ENCODE measurements at places on chromosomes 7 and 10.

DNA sequence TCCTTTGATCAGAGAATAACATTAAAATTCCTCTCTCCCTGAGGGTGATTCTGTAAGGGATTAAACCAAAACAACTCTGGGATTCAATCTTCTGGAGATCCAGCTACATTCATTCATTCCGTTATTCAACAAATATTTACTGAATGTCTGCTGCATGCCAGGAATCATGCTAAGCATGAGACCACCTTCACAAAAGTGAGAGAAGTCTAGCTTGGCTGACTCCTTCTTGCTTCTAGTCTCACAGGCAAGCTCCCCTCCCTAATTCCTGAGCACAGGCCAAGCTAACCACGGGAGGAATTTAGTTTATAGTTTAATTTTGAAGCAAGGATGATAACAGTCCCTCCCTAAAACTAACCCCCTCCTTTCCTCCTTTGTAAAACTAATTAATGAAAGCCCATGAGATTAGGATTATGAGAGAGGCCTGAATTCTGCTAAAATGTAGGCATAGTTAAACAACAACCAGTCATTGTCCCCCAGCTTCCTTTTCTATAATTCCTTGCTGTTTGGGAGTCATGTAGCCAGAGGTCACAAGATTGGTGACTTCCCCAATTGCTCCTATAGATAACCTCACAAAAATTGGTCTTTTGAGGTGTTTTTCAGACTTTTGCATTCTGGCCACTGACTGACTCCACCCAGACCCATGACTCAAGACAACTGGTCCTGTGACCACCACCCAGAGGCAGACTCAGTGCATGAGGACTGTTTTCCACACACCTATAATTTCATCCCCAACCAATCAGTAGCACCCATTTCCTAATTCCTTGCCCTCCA, 113.5 kb downstream of the ITGB8 start:
- DNase-seq, result peak; percentile 95

- DNase-seq, result no peak
Observed at GRCh38 chr10:132833421-132834111, 47.6 kb upstream of the NKX6-2 start.

- no peak for DNase-seq
Observed at GRCh38 chr10:47009215-47009838, 98.1 kb downstream of the PTPN20 start.

DNA sequence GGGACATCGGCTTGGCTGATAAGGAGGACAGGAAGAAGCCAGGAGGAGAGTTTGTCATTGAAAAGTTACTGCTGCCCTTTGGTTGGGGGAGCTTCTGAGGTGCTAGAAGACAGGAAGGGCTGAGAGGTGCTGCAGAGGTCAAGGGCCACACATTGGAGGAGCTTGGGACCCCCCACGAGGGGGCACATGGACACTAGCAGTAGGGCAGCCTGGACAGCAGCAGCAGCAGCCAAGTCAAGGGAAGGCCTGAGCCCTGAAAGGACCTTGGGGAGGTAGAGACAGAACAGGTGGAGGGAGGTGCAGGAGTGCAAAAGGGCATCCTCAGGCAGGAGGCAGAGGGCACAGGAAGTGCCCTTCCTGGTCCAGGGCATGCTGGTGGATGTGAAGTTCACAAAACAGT, 439.7 kb upstream of the IGFBP3 start:
- no peak for DNase-seq

- peak; percentile 93 for DNase-seq
Observed at GRCh38 chr7:128427289-128427891, 17.6 kb upstream of the IMPDH1 start.

DNA sequence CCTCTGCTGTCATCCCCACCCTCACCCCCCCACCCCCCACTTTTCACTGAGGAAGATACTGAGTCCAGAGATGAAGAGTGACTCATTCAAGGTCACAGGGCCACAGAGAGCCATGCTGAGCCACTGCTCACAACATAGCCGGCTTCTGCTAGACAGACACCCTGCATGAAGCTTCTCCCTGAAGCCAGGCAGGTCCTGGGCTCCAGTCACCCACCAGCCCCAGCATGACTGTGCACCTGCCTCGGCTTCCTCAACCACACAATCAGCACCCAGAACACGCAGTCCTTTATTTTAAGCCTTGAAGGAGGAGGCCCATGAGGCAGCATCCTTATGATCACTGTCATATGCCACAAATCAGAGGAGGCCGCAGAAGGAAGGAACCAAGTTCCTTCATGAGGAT, 19.2 kb upstream of the PRKAG2 start:
- DNase-seq, result no peak

GRCh38 chr7:86720306-86720705, 76.6 kb downstream of the GRM3 start:
- no peak for DNase-seq

DNA sequence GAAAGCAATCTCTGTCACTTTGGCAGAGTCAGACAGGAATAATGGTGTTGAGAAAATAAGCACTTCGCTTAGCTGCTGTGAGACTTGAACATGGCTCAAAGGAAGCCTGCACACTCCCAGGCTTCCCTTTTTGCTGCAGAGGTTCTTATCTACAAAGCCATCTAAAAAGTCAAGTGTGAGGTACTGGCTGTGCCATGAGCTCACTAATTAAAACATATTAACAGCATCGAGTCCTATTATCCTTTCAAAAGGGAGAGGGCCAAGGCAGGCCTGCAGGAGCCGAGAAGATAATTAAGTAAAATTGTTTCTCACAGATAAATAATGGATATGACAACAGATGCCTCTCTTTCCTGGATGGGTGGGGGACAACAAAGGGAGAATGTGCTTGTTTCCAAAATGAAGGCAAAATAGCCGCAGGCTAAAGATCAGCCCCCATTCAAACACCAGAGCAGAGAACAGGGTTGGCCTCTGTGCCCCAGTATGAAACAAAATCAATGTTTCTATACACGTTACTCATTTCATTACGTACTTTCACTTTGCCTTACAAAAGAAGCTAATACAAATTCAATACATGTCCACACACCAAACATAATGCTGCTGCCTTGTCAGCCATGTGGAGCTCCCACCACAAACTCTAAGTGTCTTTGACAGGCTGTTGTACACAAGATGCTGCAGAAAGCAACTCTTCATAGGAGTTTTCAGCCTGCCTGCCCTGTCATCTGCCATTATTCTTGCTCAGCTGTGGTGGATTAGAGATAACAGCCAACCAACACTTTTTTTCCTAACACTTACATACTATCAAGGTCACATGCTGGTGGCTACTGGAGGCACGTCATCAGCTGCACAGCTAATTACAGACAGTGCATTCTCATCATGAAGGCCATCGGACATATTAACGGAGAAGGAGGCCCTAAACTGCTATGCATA, 55.3 kb downstream of the ELAPOR2 start:
- no peak for DNase-seq

- no peak for DNase-seq
Observed at GRCh38 chr7:139505563-139505962, 17.9 kb upstream of the CLEC2L start.

DNA sequence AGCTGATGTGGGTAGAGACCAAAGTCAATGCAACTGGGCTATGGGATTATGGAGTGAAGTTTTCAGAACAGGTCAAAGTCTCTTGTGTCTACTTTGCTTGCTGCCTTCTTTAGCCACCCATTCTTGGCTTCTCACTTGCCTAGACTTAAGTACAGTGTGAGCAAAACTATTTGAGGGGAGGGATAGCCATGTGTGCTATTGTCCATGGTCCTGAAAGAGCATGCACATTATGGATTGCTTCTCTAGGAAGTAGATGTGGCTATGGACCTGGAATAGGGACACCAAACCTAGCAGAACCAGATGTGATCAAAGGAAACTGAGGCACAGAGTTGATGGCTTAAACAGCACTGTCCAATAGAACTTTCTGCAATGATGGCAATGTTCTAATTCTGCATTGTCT, 81.9 kb upstream of the ZNF800 start:
- no peak for DNase-seq

GRCh38 chr10:114167985-114168384, 6.0 kb downstream of the CCDC186 start:
- DNase-seq, result no peak

- no peak for DNase-seq
Observed at GRCh38 chr7:77284616-77285015, 85.0 kb upstream of the FGL2 start.

DNA sequence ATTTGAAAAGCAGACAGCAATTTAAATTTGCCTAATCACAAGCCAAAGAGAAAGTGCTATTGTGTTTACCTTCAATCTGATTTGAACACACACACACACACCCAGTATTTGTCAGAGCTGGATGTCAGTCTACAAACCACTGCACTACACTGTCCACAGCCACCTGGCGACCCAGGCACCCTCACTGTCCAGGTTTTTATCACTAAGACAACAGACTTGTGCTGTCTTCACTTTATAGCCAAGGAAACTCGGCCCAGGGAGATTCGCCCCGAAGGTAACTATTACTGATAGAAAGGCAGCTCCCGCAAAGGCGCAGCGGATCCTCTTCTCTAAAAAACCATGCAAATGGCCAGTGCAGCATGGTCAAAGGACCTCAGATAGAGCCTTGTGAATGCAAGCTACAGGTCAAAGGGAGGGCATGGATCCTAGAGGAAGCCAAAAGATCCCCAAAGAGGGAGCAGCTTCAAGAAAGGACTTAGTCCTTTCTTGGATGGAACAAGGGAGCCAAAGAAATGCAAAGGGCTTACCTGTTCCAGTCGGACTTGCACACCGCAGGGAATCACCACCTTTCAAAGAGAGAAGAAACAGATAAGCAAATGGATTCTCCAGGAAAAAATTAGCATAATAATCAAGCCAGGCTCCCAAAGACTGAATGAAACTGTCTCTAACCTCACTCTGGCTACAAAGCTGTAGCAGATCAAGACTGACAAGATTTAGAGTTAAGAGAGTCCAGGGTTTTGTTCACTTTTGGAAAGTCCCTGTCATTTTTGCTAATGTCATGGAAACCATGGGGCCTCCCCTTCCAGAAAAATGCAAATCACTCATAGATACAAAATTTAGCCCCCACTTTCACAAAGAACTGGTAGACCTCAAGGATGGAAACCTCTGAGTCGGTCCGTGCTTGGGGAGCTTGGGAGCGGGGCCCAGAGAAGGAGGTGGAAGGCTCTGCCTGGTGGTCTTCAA, 101.1 kb downstream of the TNS3 start:
- DNase-seq, result peak; percentile 72

- DNase-seq, result no peak
Observed at GRCh38 chr7:10724449-10724848, 249.2 kb upstream of the PHF14 start.

- DNase-seq, result peak; percentile 56
Observed at GRCh38 chr10:78972160-78972946, 96.4 kb upstream of the ZMIZ1 start.

GRCh38 chr10:14483417-14483816, 152.7 kb upstream of the FRMD4A start:
- DNase-seq, result no peak

DNA sequence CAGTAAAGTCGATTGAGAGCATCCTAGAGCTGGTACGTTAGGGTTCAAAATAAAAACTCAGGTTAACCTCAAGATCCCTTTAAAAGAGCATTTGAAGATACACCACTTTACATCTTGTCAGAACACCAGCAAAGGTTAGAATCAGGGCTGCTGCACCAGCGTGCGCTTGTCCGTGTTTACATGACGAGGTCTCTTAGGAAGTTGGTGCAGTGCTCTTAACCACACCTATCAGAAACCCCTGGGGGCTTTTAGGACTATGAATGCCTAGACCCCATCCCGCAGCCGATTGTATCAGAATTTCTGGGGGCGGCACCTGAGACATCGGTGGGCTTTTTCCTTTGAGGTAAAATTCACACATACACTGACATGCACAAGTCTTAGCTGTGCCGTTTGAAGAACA, 97.6 kb downstream of the ZMYND11 start:
- DNase-seq, result no peak

DNA sequence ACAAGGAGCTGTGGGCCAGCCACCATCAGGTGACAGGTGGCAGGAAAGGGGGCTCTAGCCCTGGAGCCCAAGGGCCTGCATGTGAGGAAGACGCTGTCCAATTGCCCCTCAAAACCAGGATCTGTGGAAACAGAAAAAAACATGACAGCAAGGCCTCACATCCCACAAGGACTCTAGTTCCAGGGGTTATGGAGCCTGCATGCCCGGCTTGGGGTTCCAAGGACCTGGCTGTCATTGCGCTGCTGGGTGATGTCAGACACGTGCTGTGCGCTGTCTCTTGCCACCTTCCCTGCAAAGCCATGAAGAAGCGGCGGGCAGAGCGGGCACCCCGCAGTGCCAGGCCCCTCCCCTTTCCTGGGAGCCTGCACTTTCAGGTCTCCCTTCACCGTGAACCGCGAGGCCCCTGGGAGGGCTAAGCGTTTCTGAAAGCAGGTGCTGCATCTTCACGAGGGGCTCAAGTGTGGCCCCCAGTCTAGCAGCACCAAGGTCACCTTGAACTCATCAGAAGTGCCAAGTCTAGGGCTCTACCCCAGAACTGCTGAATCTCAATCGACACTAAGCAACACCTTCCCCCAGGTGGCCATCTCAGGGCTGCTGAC, 15.1 kb upstream of the CRYGN start:
- DNase-seq, result no peak

DNA sequence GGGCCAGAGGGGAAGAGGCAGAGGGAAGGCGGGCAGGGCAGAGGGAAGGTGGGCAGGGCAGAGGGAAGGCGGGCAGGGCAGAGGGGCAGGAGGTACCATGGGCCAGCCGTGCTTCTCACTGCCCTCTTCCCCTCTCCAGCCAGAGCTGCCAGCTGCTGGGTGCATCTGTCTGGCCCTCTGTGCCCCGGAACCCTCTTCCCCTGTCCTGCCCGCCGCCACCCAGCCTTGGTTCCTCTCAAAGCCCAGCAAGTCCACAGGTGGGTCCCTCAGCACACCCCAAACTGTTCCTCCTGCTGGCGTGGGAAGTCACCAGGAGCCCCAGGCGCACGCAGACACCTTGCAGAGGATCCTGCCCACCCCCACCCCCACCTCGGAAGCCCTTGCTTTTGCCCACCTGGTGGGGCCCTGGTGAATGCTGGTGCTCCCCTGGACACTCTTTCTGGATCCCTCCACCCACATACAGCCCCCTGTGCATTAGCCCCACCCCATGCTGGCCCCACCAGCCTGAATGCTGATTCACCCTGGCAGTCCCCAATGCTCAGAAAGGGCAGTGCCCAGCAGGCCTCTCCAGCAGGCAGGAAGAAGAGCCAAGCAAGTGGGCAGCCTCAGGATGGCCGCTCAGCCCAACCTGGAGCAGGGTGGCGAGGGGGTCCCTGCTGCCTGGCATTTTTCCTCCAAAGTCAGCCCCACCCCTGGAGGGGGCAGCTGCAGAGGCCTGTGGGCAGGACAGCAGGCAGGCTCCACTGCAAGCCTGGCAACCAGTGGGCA, 1.9 kb upstream of the PWWP2B start:
- DNase-seq, result no peak

DNA sequence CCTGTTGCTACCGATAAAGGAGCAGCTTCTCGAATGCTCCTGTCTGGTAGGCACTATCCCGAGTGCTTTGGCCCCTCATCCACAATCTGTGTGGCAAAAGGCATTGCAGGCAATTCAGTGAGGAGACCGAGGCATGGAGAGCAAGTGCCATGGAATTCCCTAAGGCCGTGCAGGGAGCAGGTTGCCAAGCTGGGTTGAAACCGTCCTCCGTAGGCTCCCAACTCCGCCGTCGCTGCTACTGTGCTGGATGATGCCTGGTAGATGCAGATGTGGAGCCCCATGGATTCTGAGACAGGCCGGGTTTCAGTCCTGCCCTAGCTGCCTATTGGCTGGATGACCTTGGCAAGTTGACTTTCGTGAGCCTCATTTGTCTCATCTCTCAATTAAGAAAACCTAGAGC, 85.3 kb downstream of the EGFR start:
- DNase-seq, result no peak

Data from inflammatory macrophage treated with lipopolysaccharide for 1 hour (primary cell).